Natural killer cell (primary cell): ENCODE measurements at places on chromosomes 5 and 9.

GRCh38 chr5:131393498-131393968 is 129.7 kb downstream of the CDC42SE2 start:
- no peak for DNase-seq

- no peak for DNase-seq
Observed at GRCh38 chr5:83222906-83223305, 145.6 kb downstream of the XRCC4 start.

DNA sequence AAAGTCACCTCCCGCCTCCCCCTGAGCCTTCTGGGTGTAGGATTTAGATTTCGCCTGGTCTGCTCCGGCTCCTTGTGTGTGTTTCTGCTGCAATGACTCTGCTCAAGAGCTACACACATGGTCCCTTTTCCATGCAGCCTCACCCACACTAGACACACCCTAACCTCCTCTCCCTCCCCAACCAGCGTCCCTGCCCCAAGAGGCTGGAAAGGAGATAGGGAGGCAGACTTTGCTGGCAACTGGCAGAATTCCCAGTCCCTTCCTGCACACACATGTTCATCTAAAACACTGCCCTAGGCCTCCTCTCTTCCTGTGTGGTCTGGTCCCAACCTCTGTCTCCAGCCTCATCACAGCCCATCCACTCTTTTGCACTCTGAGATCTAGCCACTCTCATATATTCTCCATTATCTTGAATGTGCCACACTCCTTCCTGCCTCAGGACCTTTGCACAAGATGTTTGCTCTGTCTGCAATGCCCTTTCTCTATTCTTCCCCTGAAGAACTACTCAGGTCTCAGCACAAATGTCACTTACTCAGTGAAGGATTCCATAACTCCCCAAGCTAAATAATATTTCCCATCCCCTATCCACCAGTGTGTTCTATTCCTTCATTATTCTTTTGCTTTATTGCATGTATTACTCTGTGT is 253.8 kb downstream of the CDK5RAP2 start:
- DNase-seq = no peak

- DNase-seq = no peak
Observed at GRCh38 chr9:125494653-125494915, 212.4 kb downstream of the MAPKAP1 start.

- no peak for DNase-seq
Observed at GRCh38 chr9:135908754-135909204, 1.4 kb upstream of the CAMSAP1 start.

GRCh38 chr9:737400-738120 is 103.9 kb upstream of the DMRT1 start:
- DNase-seq = no peak

DNA sequence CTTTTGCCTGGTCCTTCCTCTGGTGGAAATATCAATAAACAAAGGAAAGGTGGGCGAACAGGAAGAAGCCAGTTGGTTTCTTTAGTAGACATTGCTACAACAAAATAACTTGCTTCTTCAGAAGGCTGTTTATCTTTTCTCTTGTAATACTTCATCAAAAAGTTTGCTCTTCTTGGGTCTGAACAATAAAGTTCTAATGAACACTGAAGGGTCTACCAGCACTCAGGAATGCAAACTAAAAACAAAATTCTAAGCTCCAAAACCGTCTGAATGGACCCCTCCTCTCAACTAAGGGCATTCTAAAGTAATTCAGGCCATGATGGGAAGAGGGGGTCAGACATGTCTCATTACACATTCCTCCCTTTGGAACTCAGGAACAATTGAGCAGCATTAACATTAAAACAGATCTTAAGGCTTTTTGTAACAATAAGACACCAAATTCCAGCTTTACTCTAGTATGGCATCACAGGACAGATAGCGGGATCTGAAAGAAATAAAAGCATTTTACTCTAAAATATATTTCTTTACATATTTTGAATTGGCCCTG is 2.3 kb downstream of the TBCA start:
- DNase-seq = no peak
